Right lung (tissue), 10 donors: ENCODE measurements at places on chromosomes 12 and 14. TPM values are rescaled to one million over a fixed set of nuclear protein-coding genes. Genes with fewer than 3 reads are reported as not detected.

GRCh38 chr12:91833780-91834359, 311.8 kb downstream of the BTG1 start:
- no peak for DNase-seq

- DNase-seq: no peak
Observed at GRCh38 chr14:65297744-65298143, 114.8 kb upstream of the FUT8 start.

- no peak for DNase-seq
Observed at GRCh38 chr12:820336-820735, 68.0 kb downstream of the WNK1 start.

DNA sequence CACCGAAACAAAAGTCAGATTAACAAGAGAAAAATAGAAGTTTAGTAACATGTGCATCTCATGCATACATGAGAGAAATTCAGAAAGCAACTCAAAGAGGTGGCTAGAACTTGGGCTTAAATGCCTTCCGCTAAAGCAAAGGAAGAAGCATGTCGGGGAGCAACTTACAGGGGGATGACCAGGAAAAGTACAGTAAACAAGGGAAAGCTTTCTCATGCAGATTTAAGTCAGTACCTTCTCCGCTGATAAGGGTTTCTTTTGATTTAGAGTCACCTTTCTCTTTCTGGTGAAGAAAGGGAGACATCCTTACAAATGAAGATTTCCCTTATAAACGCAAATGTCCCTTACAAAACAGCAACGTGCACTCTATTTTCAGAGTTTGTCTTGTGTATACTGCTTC, 6.0 kb upstream of the RNASE6 start:
- DNase-seq: no peak

- no peak for DNase-seq
Observed at GRCh38 chr12:106386813-106387535, 29.4 kb downstream of the POLR3B start.

GRCh38 chr12:115683240-115683780, 594.2 kb downstream of the MED13L start:
- DNase-seq: no peak

DNA sequence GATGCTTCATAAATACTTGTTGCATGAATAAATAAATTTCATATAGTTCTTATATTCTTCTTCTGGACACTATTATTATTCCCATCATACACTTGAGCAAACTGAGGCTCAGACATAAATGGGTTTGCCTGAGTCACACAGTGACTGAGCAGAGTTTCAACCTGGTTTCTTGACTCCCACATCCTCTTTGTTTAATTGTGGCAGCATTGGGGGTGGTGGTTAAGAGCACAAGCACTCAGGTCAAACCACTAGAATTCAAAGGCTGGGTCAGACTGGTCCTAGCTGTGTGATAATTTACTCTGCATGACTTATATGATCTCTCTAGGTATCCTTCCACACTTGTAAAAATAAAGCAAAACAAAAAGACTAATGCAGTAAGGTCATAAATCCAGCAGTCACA, 274.9 kb upstream of the SRRM4 start:
- no peak for DNase-seq

- no peak for DNase-seq
Observed at GRCh38 chr14:95248432-95248831, 71.3 kb downstream of the CLMN start.

GRCh38 chr14:63878052-63878451, 25.2 kb downstream of the SYNE2 start:
- no peak for DNase-seq

DNA sequence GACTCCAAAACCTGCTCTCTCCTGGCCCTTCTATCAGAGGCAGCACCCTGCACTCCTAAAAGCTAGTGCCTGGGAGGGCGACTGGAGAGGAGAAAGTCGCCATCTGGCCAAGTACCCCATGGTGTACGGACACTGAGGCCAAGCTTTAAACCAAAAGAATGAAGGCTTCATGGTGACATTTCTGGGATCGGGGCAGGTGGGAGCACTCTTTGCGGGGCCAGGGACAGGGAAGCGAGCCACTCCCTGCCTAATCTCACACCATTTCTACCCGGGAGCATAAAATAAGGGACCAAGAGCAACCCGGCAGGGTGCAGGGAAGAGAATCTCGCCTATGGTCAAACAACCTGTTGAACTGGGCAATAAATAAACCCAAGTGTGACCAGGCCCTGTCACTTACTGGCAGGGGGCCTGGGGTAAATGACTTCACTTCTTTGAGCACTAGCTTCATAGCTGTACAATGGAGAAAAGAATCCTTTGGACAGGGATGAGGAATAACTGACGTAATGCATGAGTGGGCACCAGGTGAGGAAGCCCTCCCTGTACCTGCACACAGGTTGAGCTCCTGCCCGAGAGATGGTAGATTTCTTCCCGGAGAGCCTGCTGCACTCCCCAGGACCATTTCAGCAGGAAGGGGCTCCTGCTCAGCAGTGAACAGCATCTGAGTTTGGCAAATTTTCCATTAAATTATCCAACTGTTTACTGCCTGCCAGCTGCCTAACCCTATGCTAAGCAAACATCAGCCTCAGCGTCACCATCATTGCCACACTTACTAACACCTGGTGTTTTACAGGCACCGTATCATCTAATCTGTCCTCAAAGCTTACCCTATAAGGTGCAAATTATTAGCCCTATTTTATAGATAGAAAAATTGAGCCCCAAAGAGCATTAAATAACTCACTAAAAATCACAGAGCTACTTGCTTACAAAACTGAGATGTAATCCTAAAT, 2.0 kb downstream of the SERPINA1 start:
- DNase-seq: no peak

GRCh38 chr12:3213188-3213587, 136.0 kb downstream of the TSPAN9 start:
- DNase-seq: peak; percentile 49

DNA sequence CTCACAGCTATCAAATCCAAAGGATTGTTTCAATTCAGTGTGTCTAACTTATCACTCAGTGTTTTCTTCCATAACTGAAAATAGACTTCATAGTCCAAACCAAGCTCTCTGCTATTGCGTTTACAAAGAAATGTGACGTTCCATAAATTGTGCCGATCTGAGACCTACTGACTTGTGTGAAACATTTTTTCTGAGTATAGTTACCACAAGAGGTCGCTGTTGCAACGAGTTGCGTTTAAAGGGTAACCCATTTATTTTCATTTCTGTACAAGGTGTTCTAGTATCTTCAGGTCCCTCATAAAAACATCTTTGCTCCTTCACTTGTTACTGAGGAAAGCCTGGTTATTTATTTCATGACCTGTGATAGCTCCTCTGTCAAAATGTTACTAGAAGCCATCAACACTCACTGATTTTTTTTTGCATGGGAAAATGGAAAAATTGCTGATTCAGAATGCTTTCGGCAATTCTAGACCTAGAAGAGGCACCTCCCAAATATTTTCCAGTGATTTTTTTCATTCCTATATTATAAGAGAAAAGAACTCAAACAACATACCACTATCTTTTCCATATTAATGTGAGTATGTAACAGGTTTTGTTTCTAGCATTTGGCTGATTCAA, 60.9 kb upstream of the OR4E1 start:
- peak; percentile 14 for DNase-seq

- DNase-seq: no peak
Observed at GRCh38 chr12:103780093-103780440, 61.0 kb downstream of the NT5DC3 start.

- no peak for DNase-seq
Observed at GRCh38 chr12:117046011-117046369, 53.2 kb downstream of the TESC start.

GRCh38 chr12:124928095-124928911, 13.9 kb upstream of the UBC start:
- peak; percentile 63 for DNase-seq

The OR4N5 gene
- not detected for polyA plus RNA-seq

The RPGRIP1 gene
- 0.93 TPM for polyA plus RNA-seq

The AICDA gene
- polyA plus RNA-seq: not detected

The DBX2 gene
- polyA plus RNA-seq: not detected

The COCH gene
- polyA plus RNA-seq: 1.1 TPM

The CMTM5 gene
- 3.9 TPM for polyA plus RNA-seq

The MLF2 gene
- polyA plus RNA-seq: 203 TPM

The SERPINA1 gene
- 5.4 TPM for polyA plus RNA-seq

The HOXC4 gene
- polyA plus RNA-seq: 5.0 TPM

The ATG14 gene
- 21.8 TPM for polyA plus RNA-seq

The ALX1 gene
- not detected for polyA plus RNA-seq
